RWPE2 (cell line): ENCODE measurements at places on chromosomes 7 and 10.

DNA sequence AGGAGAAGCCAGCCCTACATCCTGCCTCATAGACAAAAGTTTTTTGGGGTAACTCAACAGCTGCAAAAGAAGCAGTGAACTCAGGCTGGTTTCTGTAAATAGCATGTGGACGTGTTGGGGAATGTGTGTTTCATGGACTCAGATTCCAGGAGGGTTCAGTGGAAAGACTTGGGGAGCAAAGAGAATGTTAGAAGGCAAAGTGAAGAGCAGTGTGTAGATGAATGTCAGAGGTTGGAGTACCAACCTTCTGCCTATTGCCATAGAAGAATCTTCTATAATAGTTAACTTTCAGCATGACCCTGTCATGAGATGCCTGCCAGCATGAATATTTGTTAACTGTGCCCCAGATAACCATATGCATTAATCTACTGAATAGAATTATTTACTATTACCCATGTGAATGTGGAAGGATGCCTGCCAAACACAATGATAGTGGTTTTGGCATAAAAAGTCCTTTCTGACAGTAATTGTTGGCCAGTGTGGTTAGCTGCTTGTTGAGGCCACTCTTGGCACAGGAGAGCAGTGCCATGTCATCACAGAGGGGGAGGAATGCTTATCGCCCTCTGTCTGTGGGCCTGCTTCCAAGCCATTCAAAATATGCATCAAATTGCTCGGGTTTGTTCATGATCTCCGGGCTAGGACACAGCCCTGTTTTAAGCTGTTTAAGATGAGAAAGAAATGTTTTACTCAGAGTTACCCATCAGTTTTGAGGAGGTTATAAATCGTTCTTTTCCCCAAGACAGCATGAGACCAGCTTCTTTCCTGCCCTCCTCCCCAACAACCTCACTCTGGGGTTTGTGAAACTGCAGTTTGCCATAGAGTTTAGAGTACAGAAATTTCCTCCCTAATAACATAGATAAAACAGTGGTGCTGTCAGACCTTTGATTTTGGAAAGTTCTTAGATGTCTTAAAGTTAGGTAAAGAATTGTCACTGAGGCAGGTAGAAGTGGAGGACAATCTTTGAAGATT lies 165.3 kb downstream of the WNT2 start:
- no peak for DNase-seq

DNA sequence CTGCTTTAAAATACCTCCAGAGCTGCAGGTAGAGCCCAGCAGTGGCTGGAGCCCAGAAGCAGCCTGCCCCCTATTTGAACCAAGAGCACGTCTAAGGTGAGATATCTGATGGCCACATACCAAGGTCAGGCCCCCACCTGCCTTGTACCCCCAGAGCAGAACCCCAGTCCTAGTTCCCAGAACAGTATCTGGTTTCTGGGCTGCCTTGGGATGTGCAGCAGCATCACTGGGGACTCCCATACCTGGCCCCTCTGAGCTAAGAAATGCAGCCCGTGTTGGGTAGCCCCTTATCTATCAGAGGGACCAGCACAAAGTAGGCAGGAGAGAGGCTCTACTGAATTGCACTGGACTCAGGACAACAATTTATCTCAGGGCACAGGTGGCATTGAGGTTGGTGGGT lies 8.9 kb downstream of the SFTPD start:
- DNase-seq = no peak

DNA sequence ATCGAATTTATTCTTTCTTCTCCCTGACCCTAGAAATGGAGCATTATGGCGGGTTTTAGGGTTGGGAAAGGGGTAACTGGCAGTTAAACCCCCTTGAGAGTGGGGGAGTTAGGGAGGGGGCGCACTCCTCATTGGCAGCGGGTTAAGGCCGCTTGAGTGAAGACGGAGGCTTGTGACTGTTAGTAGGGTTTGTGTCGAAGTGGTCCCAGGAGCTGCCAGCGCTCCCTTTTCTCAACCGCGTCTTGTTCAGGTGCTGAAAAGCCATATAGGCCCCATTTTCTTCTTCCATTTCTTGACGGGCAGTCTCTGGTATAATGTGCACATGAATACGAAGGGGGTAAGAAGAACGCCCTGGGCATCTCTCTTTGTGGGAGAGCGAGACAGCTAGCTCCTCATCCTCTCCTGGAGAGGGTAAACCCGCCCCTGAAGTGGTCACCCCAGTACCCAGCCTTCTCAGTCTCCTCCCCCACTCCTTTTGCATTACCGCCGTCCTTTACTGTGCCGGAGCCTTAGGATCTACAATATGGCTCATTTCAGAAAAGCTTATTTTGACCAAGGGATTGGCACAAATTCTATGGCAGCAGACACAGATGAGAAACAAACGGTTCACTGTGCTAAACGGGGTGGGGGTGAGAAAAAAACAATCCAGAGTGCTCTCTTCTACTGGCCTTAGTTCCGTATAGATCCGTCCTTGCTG lies 836 bp downstream of the KMT2E start:
- DNase-seq = no peak

DNA sequence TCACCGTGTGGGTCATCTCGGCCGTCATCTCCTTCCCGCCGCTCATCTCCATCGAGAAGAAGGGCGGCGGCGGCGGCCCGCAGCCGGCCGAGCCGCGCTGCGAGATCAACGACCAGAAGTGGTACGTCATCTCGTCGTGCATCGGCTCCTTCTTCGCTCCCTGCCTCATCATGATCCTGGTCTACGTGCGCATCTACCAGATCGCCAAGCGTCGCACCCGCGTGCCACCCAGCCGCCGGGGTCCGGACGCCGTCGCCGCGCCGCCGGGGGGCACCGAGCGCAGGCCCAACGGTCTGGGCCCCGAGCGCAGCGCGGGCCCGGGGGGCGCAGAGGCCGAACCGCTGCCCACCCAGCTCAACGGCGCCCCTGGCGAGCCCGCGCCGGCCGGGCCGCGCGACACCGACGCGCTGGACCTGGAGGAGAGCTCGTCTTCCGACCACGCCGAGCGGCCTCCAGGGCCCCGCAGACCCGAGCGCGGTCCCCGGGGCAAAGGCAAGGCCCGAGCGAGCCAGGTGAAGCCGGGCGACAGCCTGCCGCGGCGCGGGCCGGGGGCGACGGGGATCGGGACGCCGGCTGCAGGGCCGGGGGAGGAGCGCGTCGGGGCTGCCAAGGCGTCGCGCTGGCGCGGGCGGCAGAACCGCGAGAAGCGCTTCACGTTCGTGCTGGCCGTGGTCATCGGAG lies 1.8 kb downstream of the ADRA2A start:
- DNase-seq = no peak

GRCh38 chr10:108673741-108674140 lies 1249.6 kb downstream of the XPNPEP1 start:
- no peak for DNase-seq

DNA sequence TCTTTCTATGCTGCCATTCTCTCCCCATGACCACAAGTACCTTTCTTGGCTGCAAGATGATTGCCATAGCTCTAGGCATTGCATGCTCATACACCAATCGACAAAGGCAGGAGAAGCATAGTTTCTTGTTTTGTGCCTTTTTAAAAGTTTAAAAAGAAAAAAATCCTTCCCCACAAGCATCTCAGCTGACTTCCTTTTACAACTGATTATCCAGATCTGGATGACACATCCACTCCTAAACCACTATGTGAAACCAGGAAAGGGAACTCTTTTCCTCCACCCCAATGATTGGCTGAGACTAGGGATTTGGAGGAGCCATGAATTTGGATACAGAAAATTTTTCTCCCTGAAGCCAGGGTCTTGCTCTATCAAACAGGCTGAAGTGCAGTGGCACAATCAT lies 14.5 kb upstream of the LRRC4 start:
- no peak for DNase-seq

DNA sequence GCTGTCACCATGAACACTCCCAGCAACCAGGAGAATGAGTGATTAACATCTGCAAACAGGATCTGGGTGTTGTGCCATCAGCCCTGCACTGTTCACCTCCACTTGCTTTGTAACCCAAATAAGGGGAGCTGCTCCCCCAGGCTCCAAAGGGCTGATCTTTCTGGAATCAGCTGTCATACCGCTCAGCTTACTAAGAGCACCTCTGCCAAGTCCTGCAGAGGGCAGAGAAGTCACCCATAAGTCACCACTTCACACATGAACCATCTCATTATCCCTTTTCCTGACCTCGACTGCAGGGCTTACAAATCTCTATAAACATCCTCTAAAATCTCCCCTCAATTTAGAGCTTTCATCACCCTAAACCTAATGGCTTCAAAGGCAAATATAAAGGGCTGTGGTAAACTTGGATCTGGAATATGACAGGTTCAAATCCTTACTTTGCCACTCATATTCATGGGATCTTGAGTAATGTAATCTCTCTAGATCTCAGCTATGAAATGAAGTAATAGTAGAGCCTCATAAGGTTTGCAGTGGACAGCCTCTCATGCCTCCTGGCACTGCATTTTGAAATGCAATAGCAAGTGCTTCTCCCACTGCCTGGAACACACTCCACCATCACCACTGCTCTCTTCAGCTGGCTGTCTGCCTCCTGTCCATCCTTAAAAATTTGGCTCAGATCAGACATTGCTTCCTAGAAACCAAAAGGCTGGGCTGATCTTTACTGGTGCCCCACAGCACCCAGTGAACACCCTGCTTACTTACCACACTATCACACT lies 38.8 kb downstream of the ERLIN1 start:
- no peak for DNase-seq

DNA sequence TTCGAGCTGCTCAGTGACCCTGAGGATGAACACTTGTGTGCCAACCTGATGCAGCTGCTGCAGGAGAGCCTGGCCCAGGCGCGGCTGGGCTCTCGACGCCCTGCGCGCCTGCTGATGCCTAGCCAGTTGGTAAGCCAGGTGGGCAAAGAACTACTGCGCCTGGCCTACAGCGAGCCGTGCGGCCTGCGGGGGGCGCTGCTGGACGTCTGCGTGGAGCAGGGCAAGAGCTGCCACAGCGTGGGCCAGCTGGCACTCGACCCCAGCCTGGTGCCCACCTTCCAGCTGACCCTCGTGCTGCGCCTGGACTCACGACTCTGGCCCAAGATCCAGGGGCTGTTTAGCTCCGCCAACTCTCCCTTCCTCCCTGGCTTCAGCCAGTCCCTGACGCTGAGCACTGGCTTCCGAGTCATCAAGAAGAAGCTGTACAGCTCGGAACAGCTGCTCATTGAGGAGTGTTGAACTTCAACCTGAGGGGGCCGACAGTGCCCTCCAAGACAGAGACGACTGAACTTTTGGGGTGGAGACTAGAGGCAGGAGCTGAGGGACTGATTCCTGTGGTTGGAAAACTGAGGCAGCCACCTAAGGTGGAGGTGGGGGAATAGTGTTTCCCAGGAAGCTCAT lies 1.1 kb downstream of the DDIT4 start:
- DNase-seq = no peak

- DNase-seq = no peak
These were observed 478.6 kb downstream of the PLXNA4 start for GRCh38 chr7:132097550-132098134.

- DNase-seq = no peak
These were observed 171.5 kb downstream of the AKR1D1 start for GRCh38 chr7:138247568-138248333.

GRCh38 chr7:133478591-133479135 lies 225.8 kb downstream of the EXOC4 start:
- no peak for DNase-seq

- DNase-seq = no peak
These were observed 1173.6 kb upstream of the SORCS1 start for GRCh38 chr10:108338146-108338545.

GRCh38 chr10:122656741-122657140 lies 42.9 kb downstream of the C10orf120 start:
- no peak for DNase-seq

GRCh38 chr7:76430836-76431235 lies 6.1 kb downstream of the ZP3 start:
- DNase-seq = no peak

DNA sequence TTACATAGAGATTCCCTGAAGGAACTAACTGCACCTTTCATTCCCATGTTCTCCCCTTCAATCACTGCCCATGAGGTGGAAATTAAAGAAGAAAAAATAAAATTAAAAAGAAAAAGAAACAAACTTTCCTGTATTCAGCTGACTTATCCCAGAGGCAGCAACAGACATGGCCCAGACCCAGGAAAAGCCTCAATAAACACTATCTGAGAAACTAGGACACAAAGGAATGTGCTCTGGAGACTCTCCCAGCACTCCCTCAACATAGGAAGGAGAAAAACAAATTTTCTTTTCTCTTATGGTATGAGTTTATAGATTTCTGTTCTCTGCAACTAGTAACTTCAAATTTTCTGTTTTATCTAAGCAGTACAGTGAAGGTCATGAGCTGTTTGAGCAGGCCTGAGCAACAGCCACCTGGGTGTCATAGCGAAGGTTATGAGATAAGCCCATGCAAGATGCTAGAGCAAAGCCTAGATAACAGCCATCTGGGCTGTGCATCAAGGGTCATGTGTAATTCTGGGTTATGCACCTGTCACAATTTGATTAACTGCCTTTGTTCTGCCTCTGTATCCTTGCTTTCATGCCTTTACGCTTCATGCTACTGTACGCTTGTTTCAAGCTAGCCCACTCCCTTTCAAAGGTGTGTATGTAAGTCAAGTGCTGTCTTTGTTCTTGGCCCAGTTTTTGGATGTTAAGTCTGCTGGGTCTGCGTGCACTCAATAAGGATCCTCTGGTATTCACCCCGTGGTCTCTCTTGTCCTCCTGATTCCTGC lies 11.0 kb upstream of the OR6B1 start:
- DNase-seq = no peak

- no peak for DNase-seq
These were observed 371.9 kb downstream of the BMPER start for GRCh38 chr7:34277016-34277802.

DNA sequence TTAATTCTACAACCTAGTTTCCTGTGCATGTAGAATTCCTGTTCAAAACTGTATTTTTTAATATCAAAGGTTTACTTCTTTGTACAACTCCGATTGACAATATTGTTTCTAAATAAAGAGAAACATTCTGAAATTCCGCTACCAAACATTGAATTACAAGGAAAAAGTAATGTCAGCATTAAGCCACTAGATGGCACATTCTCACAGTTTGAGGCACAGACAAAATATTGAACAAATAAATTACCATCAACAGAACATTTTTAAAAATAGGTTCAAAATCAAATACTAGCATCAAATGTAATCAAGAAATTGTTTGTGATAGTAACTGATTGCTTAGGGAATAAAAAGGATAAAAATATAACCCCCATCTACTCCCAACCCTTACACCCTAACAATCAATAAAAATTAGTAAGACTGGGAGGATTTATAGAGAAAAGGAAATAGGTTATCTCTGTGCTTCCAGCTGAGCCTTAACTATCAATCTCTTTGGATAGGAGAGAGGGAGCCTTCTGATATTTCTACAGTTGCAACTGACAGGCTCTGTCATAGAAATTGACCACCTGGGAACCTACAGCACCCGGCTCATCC lies 86.6 kb upstream of the C7orf33 start:
- DNase-seq = no peak
